ENCODE measurements at places on chromosomes 12 and 14.

DNA sequence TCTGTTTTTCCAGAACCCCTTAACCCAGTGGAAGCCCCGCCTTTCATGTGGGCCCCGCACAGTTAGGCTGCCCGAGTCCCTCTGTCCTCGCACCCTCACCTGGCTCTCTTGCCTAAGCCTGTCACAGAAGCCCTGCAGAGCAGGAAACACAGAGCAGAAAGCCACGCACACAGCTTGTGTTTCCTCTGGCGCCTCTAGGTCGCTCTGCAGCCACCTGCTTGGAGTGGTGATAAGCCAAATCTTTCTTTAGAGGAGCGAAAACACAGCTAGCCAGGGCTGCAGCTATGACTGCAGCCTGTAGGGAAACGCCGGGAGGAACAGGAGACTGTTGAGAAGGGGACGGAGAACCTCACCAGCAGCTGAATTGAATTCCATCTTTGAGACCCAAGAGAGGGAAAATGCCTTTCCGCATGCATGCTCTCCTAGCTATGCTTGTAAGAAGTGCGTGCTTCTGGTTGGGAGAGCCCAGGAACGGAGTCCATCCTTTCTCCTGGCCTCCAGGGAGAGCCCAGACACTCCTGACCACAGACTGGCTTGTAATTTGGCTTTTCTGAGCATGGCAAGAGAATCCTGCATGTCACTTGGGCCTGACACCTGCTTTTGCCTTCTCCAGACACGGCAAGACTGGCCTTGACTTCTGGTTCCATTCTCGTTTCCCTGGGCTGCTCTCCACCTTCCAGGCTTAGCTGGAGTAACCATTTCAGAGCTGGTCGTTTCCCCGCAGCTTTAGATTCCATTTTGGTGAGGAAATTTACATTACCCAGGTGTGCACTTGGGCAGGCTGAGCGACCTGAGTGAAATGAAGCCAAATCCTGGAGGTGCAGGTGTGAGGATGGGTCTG lies 301.6 kb downstream of the CACNA1C start:
- DNase-seq: no peak

- DNase-seq: no peak
These were observed 108.7 kb upstream of the HIF1A start for GRCh38 chr14:61586544-61587055.

DNA sequence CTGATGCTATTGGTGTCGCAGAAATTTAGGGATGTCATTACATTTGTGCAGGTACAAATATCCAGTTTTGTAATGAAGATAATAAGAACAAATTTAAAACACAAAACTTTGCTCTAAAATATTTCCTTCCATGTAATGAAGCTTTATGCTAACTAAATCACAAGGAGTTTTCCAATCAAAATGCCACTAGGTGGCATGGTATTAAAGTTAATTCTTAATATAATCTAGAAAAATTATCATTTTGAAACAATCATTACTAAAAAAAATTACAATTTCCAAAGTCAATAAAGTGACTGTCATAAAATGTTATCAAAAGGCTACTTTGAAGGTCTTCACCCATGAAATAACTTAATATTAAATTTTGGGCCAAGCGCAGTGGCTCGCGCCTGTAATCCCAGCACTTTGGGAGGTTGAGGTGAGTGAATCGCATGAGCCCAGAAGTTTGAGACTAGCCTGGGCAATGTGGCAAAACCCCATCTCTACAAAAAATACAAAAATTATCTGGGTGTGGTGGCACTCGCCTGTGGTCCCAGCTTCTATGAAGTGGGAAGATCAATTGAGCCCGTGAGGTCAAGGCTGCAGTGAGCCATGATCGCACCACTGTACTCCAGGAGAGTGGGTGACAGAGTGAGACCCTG lies 77.4 kb downstream of the KIF21A start:
- DNase-seq: no peak

DNA sequence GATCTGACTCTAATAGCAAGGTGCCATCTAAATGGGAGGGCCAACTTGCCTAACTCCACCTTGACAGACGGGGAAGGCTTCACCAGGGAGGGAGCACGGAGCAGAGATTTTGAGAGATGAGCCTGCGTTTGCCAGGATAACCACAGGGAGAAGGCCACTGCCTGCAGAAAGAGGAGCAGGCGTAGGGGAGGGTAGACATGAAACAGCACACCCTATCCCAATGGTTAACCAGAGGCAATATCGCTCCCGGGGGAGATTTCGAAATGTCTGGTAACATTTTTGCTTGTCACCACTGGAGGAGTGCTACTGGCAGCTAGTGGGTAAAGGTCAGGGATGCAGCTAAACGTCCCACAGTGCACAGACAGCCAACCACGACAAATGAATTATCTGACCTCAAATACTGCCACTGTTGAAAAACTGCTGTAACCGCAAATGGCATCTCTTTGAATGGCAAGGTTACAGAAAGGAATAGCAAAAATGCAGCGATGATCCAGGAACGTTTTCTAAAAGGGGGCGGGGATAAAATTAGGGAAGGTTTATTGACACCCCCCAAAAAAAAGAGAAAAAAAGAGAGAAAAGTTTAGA lies 126.0 kb upstream of the ATF7IP start:
- peak; percentile 73 for DNase-seq

DNA sequence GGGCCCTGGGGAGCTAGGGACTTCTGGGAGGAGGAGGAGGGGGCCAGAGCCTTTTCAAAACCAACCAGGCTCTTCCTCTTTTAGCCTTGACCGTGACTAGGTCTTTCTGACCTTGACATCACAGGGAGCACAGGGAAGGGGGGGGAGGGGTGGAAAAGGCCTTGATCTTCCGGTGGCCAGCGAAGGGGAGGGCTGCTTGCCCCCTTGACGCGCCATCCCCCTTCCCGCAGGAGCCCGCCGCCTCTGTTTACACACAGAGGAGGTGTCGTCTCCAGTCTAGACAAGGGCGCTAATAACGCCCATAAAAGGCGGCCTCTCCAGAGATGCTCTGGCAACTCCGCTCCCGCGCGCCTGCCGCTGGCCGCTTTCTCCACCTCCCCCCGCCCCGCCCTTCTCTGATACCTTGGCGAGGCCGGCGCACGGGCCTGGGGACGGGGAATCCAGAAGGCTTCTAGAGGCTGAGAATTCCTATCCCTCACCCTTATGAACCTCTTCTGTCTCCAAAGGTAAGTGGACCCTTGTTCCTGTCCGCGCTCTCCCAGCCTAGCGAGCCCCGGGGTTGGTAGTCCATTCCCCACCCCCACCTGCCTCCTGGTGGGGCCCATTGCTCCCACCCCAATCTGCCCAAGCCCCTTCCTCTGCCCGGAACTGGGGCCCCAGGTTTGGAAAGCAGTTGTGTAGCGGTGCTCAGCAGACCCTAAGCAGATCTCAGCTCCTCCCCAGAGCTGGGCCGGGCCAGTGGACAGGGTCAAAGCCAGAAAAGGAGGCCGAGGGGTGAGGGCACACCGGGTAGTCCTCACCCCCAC lies 4.9 kb upstream of the HOXC12 start:
- DNase-seq: no peak

GRCh38 chr12:58026426-58026825 lies 85.1 kb downstream of the ATP23 start:
- DNase-seq: no peak

DNA sequence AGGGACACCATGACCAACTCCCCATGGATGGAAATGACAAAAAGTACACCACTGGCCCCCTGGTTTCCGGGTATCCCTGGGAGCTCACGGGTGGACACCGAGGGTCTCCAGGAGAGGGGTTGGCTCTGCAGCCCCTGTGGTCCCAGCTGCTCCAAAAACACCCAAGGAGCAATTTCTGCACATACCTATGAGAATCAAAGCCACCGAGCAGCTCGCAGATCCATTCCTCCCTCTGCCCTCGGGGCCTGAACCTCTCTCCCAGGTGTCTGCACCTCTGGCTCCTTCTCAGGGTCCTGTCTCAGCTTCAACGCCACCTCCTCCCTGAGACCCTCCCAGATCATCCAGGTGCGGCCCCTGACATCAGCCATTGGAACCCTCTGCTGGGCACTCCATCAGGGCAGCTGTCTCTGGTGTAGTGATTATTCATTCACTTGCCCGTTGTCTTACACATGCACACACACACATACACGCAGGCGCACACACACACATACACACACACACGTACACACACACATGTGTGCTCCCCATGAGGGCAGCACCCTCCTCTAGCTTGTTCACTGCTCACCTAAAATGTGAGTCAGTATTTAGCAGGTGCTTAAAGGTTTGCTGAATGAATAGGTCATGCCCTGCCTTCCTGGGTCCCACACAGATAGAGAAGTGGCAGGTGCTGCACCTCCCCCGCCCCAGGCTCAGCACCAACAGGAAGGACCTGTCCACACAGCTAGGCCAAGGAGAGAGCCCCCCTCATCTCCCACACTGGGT lies 5.9 kb downstream of the RIMBP2 start:
- no peak for DNase-seq

DNA sequence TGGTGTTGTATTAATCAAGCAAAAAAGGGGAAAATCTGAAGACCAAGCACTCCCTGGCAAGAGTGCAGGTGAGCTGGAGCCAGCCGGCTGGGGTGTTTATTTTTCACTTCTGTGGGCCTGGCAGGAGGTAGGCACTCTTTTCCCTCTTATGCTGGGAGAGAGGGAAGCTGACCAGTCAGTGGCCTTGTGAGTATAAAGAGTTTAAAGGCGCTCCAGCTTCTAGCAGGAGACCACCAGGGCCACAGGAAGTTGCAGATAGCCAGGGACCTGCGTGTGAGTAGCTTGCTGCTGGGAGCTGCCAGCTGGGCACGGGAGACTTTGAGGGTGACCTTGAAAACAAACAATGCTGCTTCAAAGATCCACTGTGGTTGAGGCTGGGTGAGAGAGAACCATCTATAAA lies 217.4 kb upstream of the PWP1 start:
- DNase-seq: no peak

DNA sequence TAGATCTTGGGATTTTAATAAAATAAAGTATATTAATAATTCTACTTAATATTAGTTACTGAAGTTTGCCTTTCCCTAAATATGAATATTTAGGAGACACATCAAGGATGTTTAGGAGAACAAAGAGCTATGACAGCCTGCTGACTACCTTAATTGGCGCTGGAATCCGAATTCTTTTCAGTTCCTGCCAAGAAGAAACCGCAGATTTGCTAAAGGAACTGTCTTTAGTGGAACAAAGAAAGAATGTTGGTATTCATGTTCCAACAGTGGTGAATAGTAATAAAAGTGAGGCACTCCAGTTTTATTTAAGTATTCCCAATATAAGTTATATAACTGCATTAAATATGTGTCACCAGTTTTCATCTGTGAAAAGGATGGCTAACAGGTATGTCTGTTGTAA lies 54.5 kb downstream of the MIS18BP1 start:
- DNase-seq: no peak

- peak; percentile 50 for DNase-seq
These were observed 37.7 kb upstream of the DUSP6 start for GRCh38 chr12:89389755-89390661.

- no peak for DNase-seq
These were observed 95.5 kb downstream of the TMX1 start for GRCh38 chr14:51335531-51335930.

DNA sequence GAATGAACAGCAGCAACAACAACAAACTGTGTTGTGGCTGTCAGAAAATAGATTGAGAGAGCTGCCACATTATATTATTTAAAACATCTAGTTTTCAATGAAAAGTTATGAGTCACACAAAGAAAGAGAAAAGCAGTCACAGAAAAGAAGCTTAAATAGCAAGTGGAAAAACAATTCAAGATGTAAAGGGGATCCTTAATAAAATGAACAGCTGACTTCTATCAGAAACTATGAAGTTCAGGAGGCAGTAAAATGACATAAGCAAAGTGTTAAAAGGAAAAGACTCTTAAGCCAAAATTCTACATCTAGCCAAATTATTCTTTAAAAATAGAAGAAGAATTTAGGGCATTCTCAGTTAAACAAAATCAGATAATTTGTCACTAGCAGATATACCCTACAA lies 5.6 kb downstream of the CLEC14A start:
- DNase-seq: no peak
